ENCODE measurements at places on chromosomes 2 and 18.

DNA sequence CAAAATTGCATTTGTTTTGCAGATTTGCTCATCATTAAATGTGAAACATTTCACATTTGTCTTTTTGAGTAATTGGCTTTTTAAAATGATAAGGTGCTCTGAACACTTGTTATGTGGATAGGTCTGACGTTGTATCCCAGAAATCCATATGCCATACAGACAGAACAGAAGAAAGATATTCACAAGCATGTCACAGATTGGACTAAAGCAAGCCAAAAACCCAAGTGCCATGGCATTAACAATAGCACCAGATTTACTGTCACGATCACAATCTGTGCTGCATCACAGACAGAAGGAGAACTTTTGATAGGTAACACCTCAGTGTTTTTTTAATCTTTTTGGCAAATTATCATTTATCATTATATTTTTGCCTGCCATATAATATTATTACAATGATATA is 272.6 kb downstream of the ARHGAP15 start:
- DNase-seq, result no peak

DNA sequence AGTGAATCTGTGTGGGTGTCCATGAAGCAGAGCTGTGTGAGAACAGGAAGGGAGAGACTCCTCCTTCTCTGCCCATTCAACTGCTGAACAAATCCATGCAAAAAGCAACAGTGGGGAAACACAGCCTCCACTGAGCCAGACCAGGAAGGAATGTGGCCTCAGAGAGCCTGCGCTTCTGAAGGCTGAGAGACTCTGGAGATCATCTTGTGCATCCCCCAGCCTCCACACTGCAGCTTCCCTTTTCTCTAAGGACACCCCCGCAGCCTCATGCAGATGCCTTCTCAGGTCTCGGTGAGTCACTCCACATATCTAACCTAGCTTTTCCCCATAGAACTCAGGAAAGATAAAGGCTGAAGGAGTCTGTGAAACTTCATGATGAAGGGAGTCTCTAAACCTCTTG is 402.9 kb downstream of the TNS1 start:
- DNase-seq, result no peak

DNA sequence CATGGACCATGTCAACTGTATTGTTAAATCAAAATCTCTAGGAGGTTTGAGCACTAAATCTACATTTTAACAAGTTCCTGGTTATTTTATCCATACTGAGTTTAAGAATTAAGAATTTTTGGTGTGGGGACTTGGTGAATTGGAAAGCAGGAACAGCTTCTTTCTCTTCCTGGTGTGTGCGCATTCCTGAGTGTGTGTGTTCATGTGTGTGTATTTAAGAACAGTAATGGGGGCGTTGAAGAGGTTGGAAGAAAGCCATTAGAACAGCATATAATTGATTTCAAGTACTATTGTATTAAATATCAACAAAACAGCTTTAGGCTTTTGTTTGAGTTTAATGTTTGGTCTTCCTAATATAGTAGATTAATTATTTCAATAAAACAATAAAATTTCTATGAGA is 801.3 kb upstream of the ID2 start:
- DNase-seq, result no peak

DNA sequence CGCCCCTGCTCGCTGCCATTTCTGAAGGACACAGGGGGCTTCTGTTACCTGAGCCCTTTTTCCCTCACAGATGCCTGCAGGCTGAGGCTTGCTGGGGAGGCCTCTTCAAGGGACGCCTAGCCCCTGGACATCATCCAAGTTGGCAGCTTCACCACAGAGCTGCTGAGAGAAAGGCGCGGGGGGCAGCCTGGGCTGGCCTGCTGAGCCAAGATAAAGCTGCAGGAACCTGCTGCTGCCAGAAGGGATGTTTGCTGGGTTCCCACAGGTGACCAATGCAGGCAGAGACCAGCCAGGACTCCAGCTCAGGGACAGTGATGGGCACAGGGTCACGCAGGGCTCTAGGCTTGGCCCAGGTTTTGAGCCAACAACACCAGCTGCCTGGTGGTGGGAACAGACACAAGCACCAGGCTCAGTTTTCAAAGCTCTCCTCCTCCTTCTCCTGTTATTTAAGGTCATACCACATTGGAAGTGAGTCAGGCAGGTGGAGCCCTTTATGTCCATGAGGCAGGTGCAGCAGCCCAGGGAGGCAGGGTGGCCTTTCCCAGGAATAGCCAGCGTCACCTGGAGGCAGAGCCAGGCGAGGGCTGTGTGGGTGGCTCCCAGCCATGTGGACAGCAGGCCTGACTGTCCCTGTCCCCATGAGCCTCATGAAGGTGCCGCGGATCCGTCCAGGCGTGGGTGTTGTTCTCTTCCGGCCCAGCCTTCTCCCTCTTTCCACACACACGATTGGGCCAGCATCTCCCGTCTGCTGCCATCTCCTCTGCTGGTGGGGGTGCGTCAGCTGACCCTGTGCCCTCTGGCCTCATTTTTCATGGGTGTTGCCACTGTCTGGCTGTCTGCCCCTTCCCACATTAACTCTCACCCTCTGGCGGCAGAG is 515.5 kb upstream of the MYT1L start:
- no peak for DNase-seq

- no peak for DNase-seq
Measured at GRCh38 chr18:79136742-79137141, 67.5 kb downstream of the ATP9B start.

GRCh38 chr2:109331081-109331480 is 202.1 kb downstream of the SH3RF3 start:
- DNase-seq, result no peak

- DNase-seq, result no peak
Measured at GRCh38 chr2:46333912-46334311, 36.7 kb downstream of the EPAS1 start.

- no peak for DNase-seq
Measured at GRCh38 chr2:112664689-112665088, 18.9 kb downstream of the SLC20A1 start.

GRCh38 chr2:24520175-24520574 is 29.1 kb downstream of the NCOA1 start:
- no peak for DNase-seq

- DNase-seq, result no peak
Measured at GRCh38 chr2:149399934-149400615, 69.7 kb downstream of the LYPD6 start.

DNA sequence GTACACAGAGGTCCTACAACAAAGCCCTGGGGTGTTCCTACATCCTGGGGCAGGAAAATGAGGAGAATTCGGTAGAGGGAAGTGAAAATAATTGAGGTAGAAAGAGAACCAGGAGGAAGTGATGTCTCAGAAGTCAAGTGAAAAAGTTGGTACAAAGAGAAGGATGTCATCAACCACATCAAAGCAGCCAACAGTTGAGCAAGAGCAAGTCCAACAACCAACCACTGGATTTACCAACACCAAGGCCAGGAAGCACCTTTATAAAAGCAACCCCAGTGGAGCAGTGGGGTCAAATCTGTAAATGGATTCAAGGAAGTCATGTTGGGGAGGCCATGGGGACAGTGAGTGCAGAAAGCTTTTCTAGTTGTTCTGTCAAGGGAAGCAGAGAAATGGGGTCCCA is 360.4 kb downstream of the ZNF516 start:
- no peak for DNase-seq

GRCh38 chr18:5444269-5444668 is 99.5 kb downstream of the EPB41L3 start:
- DNase-seq, result no peak

DNA sequence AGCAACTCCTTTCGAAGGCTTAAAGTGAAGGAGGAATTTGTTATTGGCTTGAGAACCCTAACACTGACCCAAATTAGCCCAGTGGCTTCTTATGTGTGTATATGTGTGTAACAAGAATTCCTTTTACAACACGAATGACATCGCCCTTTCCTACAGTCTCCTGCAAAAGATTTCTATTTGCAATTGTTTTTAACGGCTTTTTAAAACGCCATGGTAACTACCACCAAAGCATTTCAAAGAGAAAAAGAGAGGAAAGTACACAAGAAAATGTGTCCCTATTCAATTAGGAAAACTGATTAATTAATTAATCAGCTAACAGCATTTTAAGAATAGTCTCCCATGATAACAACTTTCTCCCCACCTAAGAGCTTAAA is 58.1 kb downstream of the PAX3 start:
- no peak for DNase-seq

DNA sequence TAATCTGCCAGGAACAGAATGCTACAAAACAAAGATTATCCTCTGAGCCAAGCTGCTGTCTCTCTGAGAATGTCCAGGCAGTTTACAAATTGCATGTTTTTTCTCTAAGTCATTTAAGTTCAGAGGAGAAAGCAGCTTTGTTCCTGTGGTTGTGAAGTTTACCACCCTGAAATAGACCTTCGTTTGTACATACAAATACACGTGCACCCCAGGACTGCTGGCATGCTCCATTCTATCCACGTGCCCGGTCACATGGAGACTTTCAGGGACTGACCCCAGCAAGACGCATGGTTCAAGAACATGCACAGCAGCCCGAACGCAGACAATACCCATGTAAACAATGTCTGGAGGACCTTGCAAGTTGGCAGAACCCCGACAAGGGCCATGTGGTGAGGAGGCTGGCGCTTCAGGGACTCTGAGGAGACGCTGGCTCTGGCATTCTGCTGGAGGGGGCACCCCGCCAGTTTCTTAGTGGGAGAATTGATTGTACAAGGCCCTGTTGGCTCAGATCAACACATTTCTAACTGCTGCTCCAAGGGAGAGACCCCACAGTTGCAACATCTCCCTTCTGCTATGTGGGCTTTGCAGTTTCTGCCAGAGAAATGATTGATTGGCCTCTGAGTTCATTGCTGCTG is 33.3 kb downstream of the FAM178B start:
- no peak for DNase-seq

DNA sequence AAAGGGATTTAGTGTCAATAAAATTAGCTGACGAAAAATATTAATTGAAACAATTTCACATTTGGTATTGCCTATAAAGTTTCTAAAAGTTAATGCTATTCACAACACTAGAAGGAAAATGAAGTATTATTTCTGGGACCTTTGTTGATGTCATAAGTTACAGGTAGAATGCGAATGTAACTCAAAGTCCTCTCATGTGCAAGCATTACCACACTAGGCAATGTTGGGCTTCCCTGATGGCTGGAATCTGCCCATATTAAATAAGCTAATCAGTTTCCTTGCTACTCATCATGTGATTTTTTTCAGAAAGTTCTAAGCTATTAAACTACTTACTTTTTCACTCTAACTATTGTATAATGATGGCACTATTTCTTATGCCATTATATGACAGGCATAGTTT is 44.6 kb downstream of the COBLL1 start:
- no peak for DNase-seq

GRCh38 chr18:47893047-47893446 is 37.4 kb downstream of the SMAD2 start:
- no peak for DNase-seq

DNA sequence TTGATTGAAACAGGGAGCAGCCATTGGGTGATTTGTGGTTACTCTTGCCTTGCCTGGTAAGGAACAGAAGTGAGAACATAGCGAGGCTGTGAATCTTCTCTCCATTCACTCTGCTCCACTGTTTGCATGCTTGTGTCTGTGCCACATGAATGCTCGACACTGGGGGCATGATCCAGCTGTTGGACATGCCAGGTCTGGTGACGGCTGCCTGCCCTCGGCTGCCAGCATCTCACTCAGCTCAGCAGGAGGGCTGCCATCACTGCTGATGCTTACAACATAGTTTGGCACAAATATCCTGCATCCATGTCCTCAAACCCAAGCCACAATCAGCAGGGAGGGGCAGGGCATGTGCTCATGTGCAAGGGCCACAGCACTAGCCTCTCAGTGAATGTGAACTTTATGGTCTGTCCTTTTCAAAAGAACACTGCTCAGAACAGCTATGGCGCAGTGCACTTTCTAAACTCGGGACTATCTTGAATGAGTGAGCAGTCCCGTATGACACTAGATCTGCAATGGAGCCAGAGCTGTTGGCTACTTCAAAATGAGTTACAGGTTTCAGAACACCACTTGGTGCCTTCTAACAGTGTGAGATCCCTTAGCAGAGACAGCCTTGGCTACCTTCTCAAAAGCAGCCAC is 126.3 kb downstream of the NRP2 start:
- DNase-seq, result no peak

DNA sequence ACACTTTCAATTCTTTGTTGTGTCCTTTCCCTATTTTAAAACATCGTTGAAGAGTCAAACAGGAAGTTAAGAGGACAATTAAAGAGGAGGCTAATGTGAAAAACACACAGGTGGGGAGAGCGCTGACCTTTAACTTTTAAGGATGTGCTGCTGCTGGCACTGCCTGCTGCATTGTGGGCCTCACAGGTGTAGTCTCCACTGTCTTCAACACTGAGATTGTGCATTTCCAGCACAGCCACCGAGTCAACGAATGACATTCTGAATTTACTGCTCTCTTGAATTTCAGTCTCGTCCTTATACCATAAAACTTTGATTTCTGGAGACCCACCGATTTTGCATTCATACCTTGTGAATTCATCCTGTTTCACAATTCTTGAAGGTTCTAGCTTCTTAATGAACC is 91.9 kb downstream of the TTN start:
- DNase-seq, result no peak

DNA sequence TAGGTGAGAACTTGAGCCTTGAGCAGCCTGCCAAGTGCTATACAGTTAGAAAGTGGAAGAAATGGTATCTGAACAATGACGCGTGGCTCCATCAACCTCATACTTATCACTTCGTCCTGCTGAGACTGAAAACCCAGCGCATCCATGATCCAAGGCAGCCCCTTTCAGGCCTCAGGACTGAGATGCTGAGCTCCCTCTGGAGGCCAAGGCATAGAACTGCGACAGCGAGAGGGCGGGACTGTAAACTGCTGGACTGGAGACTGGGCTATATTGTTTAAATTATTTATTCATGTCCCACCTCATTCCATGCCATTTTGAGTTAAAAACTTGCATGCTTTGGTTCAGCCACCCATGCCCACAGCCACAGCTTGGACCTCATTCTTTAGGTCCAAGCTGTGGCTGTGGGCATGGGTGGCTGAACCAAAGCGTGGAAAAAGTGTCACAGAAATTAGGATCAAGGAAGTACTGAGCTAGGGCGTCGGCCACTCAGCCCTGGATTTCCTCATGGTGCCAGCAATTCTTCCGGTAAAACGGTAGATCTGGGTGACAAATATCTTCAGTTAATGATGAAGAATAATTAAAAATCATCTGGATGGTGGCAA is 195.5 kb downstream of the L3MBTL4 start:
- DNase-seq, result no peak

DNA sequence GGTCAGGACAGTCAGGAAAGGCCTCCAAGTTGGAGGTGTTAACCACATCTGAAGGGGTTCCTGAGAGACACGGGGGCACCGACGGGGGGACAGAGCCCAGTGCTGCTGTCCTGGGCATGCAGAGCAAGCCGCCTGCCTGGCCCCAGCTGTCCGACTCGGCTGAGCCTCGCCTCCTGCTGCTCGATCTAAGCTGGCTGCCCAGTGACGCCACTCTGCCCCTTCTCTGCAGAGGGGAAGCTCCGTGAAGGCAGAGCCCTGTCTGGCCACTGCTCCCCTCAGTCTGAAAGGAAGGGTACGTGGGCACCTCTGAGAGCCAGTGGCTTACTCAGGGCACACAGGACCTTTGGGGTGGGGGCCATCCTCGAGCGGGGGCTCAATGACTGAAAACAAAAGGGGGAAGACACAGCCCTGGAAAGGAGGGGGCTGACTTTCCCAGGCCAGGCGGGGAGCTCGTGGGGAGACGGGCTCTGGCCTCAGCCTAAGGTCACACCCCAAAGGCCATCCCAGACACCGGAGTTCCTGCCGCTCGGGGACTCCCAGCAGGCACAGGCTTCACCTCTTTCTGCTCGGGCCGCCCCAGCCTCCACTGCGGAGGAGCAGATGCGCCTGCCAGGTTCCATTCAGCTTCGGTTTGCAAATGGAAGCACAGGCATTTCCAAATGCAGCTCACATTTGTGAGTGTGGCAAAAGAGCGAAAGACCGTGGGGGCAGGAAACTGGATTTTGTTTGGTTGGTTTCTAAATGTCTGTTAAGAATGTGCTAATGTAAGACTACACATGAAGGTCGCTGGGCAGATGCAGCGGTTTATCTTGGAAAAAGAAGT is 136.9 kb downstream of the HDAC4 start:
- no peak for DNase-seq
